CD4-positive, alpha-beta T cell treated with Interleukin-21 for 1 hour (primary cell): ENCODE measurements at places on chromosomes 16 and 17.

- DNase-seq = no peak
Measured at GRCh38 chr16:83517398-83517797, 290.4 kb upstream of the HSBP1 start.

GRCh38 chr16:63890081-63890480 is 1231.8 kb downstream of the CDH11 start:
- DNase-seq = no peak

GRCh38 chr16:68093816-68094613 is 8.8 kb downstream of the NFATC3 start:
- peak; percentile 45 for DNase-seq

- peak; percentile 24 for DNase-seq
Measured at GRCh38 chr16:89383095-89384003, 107.0 kb downstream of the ANKRD11 start.

DNA sequence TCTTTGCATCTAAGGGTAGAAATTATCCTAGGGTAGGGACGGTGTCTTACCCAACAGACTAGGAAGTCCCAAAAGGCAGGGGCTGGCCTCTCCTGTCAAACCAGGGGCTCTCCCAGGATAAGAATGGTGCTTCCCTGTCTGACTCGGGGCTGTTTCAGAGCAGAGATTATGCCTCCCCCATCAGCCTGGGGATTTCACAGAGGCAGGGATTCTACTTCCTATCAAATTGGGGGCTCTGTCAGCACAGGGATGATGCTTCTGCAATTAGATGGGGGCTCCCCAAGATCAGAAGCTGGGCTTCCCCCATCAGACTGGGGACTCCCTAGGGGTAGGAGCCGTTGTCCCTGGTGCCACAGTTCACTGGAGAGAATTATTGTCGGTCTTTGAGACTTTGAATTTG is 2.3 kb downstream of the NXPH3 start:
- DNase-seq = no peak

DNA sequence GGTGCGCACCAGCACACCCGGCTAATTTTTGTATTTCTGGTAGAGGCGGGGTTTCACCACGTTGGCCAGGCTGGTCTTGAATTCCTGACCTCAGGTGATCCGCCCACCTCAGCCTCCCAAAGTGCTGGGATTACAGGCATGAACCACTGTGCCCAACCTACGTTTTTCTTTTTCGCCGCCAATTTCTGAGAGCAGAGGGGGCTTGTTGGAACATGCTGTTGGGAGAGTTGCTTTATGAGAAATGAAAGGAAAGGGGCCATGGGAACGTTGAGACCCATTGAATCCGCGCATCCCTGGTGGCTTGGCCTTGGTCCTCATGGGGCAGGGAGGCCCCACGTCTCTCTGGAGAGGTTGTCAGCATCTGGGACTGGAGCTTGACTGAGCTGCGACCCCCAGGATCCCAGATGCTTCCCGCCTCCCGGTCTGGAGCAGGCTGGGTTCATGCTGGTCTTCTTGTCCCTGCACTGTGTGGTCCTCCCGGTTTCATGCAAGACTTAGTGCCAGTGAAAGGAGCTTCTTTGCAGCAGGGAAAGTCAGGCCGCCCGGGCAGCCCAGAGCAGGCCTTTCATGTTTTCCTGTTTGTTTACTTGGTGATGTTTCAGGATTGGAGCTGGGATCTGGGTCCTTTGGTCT is 22.8 kb downstream of the CRISPLD2 start:
- no peak for DNase-seq

- DNase-seq = peak; percentile 87
Measured at GRCh38 chr16:57648581-57649442, 19.3 kb upstream of the ADGRG3 start.

GRCh38 chr17:34725008-34725407 is 145.6 kb downstream of the TMEM132E start:
- no peak for DNase-seq

DNA sequence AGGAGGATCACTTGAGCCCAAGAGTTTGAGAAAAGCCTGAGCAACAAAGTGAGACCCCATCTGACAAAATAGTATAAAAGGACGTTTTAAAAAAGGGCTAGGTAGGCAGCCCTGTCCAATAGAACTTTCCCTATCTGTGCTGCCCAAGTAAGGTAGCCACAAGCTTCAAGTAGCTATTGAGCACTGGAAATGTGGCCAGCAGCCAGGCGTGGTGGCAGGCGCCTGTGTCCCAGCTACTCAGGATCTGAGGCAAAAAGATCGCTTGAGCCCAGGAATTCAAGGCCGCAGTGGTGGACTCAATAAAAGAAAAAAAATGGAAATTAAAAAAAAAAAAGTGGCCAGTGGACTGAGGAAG is 1.5 kb upstream of the NQO1 start:
- no peak for DNase-seq

DNA sequence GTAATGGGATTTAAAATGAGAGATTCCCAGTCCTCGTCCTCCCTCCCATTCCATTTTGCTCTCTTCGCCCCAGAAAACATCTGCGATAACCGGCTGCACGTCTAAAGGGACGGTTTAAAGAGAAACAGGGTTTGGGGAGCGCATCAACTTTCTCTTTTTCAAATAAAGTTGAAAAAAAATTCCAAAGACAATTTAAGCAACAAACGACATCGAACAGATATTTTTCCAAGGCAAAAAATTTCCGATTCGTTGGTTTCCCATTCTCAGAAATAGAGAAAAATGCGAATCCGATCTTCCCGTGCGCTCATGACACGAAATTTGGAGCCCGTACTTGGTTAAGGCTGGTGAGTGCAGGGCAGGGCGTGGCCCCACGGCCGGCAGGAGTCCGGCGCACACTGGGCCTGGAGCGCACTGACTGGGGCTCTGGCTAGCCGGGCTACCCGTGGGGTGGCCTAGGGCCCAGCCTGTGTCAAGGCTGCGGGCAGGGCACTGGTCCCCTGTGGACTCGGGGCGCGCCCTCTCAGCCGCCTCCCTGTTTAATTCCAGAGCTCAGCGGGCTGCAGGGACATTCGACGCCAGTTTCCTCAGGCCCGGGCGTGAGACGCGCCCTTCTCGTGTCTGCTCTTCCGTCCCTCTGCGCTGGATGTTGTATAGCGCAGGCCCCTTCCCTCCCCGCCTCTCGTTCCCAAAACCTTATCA is 17.9 kb upstream of the ZFHX3 start:
- DNase-seq = no peak

DNA sequence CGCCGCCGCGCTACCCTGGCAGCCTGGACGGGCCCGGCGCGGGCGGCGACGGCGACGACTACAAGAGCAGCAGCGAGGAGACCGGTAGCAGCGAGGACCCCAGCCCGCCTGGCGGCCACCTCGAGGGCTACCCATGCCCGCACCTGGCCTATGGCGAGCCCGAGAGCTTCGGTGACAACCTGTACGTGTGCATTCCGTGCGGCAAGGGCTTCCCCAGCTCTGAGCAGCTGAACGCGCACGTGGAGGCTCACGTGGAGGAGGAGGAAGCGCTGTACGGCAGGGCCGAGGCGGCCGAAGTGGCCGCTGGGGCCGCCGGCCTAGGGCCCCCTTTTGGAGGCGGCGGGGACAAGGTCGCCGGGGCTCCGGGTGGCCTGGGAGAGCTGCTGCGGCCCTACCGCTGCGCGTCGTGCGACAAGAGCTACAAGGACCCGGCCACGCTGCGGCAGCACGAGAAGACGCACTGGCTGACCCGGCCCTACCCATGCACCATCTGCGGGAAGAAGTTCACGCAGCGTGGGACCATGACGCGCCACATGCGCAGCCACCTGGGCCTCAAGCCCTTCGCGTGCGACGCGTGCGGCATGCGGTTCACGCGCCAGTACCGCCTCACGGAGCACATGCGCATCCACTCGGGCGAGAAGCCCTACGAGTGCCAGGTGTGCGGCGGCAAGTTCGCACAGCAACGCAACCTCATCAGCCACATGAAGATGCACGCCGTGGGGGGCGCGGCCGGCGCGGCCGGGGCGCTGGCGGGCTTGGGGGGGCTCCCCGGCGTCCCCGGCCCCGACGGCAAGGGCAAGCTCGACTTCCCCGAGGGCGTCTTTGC is 3.1 kb downstream of the HIC1 start:
- no peak for DNase-seq

- no peak for DNase-seq
Measured at GRCh38 chr17:51147650-51148049, 5.7 kb upstream of the NME1 start.

- DNase-seq = peak; percentile 37
Measured at GRCh38 chr17:75295201-75296158, 6.2 kb upstream of the SLC25A19 start.

DNA sequence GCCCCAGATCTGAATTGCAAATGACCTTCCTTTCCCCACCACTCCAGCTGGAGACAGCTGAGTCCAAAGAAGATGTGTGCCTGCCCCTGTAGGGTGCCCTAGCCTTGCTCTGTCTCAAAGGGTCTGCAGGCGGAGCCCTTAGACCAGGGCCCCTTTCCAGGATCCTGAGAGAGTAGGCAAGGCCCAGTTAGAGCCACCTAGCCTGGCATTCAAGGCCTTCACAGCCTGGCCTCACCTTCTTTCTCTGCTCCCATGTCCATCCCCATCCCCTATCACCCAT is 66.6 kb upstream of the LHX1 start:
- no peak for DNase-seq

DNA sequence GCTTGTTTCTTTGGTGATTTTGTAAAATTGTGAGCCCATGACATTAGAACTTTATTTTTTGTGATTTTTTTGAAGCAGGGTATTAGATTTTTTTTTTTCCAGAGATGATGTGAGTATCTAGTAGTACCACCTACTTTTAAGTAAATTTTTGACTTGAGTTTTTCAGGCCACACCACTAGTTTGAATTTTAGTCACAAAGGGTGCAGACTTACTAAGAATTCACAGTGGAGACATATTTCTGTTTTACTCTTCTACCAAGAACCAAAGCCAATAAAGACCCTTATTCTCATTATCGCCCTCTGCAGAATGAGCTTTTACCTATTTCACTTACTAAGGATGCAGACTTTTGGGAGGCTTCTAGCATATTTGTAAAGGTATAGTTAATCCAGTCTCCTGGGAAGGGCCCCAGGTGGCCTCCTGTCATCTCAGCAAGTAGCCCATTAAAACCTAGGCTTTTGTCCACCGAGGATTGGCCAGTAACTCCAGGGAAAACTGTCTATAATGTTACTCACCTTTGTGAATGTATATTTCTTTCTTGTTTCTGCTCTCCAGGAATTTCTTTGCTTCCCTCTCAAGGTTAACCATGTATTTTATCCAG is 30.6 kb downstream of the NLK start:
- no peak for DNase-seq

- DNase-seq = peak; percentile 81
Measured at GRCh38 chr17:57603978-57604377, 141.1 kb downstream of the CCDC182 start.

DNA sequence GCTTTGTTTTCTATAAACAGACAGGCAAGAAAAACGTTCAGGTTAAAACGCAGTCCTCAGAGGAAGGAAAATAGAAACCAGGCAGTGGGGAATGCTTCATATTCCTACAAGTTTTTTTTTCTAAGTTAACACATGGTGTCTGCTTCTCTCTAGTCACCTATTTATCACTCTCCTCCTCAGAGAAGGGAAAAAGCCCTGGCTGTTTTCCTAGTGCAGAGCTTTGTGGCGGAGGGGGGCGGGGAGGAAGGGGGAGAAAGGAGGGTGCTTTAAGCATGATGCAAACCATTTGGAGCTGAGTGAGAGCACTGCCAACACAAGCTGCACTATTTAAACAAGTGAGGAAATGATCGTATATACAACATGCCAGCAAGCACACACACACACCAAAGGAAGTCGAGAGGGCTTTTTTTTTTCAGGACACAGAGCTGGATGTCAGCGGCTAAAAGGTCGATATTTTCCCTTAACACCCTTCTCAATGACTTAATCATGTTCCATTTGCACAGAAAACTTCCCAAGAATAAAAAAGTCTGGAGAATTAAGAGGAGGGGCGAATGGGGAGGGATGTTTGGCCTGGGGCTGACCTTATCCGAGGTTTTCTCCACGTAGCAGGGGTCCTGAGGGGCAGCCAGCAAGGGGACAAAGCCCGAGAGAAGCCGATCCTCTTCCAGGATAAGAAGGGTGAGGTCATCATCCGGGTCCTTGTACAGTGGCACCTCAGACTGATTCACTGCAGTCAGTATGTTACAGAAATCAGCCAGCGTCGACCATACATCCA is 117.4 kb downstream of the HIC1 start:
- DNase-seq = no peak

DNA sequence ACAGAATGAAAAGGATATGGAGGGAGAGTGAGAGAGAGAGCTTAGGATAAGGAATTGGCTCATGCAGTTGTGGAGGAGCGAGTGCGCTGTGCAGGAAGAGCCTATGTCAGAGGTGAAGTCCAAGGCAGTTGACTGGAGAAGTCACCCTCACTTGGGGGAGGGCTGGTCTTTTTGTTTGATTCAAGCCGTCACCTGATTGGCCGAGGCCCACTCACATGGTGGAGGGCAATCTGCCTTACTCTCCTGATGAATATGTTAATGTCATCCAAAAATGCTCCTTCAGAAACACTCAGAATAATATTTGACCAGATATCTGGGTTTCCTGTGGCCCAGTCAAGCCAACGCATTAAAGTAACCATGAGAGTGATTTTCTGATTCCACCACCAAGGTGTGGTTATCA is 131.7 kb downstream of the KATNIP start:
- DNase-seq = no peak

- no peak for DNase-seq
Measured at GRCh38 chr17:65121916-65122806, 15.0 kb upstream of the RGS9 start.

DNA sequence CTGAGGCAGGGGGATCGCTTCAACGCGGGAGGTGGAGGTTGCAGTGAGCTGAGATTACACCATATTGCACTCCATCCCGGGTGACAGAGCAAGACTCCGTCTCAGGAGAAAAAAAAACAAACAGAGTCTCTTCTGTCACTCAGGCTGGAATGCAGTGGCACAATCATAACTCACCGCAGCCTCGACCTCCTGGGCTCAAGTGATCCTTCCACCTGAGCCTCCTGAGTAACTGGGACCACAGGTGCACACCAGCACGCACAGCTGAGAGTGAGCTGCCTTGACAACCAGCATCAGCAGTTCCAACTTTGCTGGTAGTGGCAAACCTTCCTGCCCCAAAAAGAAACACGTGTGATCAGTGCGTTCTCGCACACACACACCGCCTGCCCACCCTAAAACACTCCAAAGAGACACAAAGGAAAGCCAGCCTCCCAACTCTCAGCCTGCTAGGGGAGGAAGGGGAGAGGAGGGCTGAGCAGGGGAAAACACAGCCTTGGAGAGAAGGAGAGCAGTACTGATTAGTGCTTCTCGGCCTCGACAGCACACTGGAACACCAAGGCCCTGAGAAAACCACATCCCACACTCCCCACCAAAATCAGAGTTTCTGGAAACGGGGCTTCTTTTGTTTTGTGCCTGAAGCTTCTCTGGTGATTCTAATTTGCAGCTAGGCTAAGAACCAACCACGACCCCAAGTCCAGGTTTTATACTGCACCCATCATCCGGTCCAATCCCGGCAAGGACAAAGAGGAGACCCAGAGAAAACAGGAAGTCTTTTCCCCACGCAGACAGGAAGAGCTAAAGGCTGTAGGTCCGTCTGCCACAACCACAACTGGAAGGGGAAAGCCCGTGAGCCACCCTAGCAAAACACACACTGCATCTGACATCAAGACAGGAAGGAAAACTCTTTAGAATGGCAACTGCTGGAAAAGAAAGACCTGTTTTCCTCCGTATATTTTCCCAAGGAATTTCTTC is 28.8 kb downstream of the ZCCHC14 start:
- DNase-seq = peak; percentile 32
